ENCODE measurements at places on chromosomes 2 and 18. TPM values are rescaled to one million over a fixed set of nuclear protein-coding genes. Genes with fewer than 3 reads are reported as not detected.
A peak's percentile ranks its signal among the peaks of the same experiment; 100 is the strongest.

GRCh38 chr2:134670955-134671354 lies 47.8 kb downstream of the TMEM163 start:
- DNase-seq, result no peak
- H3K4me3 ChIP-seq, result no peak overlapping the region
- no peak overlapping the region for H3K27ac ChIP-seq
- no peaks in the 10 kb centered on the region for H3K36me3 ChIP-seq

- no peak overlapping the region for H3K4me3 ChIP-seq
- DNase-seq, result no peak
- no peaks in the 10 kb centered on the region for H3K36me3 ChIP-seq
- H3K27ac ChIP-seq, result peak overlapping the region; percentile 67
- H3K27me3 ChIP-seq, result no peaks in the 10 kb centered on the region
Measured at GRCh38 chr2:53233759-53234547, 533.7 kb upstream of the CHAC2 start.

- DNase-seq, result no peak
- no peaks in the 10 kb centered on the region for H3K27me3 ChIP-seq
- H3K4me1 ChIP-seq, result peaks cover 67% of the 10 kb centered on the region
- peaks cover 22% of the 10 kb centered on the region for H3K36me3 ChIP-seq
- H3K27ac ChIP-seq, result peak overlapping the region; percentile 93
- no peak overlapping the region for H3K4me3 ChIP-seq
Measured at GRCh38 chr2:39515273-39515896, 78.3 kb upstream of the MAP4K3 start.

DNA sequence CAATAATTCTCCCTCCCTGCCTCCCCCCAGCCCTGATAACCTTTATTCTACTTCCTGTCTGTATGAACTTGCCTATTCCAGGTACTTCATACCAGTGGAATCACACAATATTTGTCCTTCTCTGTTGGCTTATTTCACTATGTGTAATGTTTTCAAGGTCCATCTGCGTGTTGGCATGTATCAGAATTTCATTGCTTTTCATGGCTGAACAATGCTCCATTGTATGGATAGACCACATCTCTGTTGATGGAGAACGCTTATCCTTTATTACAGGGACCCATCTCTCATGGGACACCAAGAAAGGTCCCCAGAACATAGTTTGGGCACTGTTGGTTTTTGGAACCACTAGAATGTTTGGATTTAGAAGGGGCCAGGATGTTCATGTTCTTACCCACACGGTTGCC lies 40.2 kb downstream of the ATOH8 start:
- H3K4me3 ChIP-seq, result no peak overlapping the region
- no peak overlapping the region for H3K27ac ChIP-seq
- no peaks in the 10 kb centered on the region for H3K4me1 ChIP-seq
- no peak for DNase-seq

DNA sequence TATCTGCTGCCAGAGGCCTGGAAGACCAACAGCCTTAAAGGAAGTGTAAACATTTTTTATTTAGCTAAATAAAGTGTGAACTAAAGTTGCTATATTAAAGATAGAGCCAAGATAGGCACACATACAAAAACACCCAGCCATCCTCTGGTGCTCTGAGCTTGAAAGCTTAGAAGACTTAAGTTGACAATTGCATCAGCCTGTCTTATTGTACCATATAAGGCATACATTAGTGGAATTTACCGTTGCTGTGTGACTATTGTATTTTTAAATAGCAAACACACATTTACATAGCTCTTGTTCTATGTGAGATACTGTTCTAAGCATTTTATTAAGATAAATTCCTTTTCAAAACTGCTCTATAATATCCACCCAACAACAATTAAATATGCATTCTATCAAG lies 736.6 kb upstream of the ZEB2 start:
- H3K4me3 ChIP-seq, result no peak overlapping the region
- no peaks in the 10 kb centered on the region for H3K36me3 ChIP-seq
- H3K27ac ChIP-seq, result no peak overlapping the region
- H3K27me3 ChIP-seq, result no peaks in the 10 kb centered on the region
- peaks cover 11% of the 10 kb centered on the region for H3K4me1 ChIP-seq

TTC39C gene
- total RNA-seq, result 31.4 TPM

GRCh38 chr2:48725696-48726494 lies 29.6 kb downstream of the LHCGR start:
- H3K27me3 ChIP-seq, result no peaks in the 10 kb centered on the region
- no peak overlapping the region for H3K4me3 ChIP-seq
- no peak overlapping the region for H3K27ac ChIP-seq
- DNase-seq, result peak; percentile 23

- no peaks in the 10 kb centered on the region for H3K36me3 ChIP-seq
- no peak for DNase-seq
- H3K4me1 ChIP-seq, result no peaks in the 10 kb centered on the region
- no peak overlapping the region for H3K27ac ChIP-seq
- no peaks in the 10 kb centered on the region for H3K27me3 ChIP-seq
Measured at GRCh38 chr2:122167515-122167914, 412.1 kb downstream of the TSN start.

DNA sequence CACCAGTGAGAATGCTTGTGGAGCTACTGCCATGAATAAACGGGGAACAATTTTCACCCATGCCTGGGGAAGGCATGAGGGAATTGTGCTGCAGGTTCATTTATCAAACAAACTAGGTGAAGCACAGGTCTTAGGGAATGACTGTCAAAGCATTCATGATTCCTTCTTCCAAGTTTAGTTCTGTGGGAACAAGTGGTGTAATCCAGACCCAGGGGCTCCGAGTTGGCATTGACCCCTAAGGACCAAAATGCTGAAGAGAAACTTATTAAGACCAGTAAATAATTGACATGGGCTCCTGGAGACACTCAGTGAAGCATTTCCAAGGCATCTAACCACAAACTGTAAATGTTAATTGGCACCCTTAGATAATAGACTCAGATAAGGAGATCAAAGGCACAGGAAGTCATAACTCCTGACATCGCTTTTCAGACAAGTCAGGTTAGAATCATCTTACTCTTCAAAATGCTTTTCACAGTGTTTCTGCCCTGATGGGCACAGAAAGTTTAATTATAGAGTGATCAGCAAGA lies 96.9 kb downstream of the SPP2 start:
- DNase-seq, result no peak
- H3K4me3 ChIP-seq, result no peak overlapping the region
- H3K36me3 ChIP-seq, result peaks cover 11% of the 10 kb centered on the region
- H3K27ac ChIP-seq, result no peak overlapping the region

HOXD12 gene
- 0.17 TPM for total RNA-seq

- H3K36me3 ChIP-seq, result peaks cover 21% of the 10 kb centered on the region
- no peaks in the 10 kb centered on the region for H3K27me3 ChIP-seq
- no peaks in the 10 kb centered on the region for H3K4me1 ChIP-seq
- no peak overlapping the region for H3K27ac ChIP-seq
- DNase-seq, result no peak
- no peak overlapping the region for H3K4me3 ChIP-seq
Measured at GRCh38 chr2:72806280-72806945, 19.4 kb downstream of the EXOC6B start.

GRCh38 chr18:2994603-2995432 lies 18.1 kb downstream of the LPIN2 start:
- no peaks in the 10 kb centered on the region for H3K27me3 ChIP-seq
- H3K4me3 ChIP-seq, result no peak overlapping the region
- H3K27ac ChIP-seq, result no peak overlapping the region
- peaks cover 25% of the 10 kb centered on the region for H3K4me1 ChIP-seq
- DNase-seq, result peak; percentile 40

CGREF1 gene
- 4.0 TPM for total RNA-seq

DNA sequence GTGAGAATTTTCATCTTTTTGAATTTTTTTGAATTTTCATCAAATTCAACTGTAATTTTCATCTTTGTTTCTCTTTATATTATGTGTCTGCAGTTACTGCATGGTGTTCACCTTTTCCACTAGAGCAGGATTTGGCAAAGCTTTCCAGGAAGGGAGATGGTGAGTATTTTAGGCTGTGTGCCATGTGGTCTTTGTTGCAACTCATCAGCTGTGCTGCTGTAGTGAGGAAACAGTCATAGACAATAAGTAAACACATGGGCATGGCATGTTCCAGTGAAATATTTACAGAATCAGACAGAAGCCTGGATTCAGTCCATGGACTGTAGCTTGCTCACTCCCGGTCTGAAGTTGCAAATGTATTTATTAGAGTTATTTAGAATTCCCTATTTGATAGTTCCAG lies 120.4 kb downstream of the DCDC2C start:
- H3K4me3 ChIP-seq, result no peak overlapping the region

DNA sequence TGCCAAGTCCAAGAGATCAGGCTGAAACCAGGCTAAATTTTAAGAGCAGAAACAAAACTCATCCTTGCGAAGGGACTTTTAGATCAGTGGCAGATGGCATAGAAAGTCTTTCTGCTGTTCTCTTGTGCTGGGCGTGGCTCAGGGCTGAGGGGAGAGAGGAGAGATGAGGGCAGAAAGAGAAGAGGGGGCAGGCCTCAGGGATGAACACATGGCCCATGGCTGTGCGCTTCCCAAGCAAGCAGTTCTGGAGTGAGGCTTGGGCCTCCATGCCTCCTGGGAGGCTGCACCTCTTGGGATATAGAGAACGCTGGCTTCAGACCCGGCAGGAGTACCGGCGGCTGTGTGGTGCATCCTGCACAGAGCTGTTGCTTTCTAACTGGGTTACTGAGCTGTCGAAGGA lies 41.0 kb downstream of the HPCAL1 start:
- H3K4me1 ChIP-seq, result peaks cover 6% of the 10 kb centered on the region
- DNase-seq, result no peak
- no peak overlapping the region for H3K27ac ChIP-seq

ZAP70 gene
- total RNA-seq, result 0.64 TPM
